Activated CD4-positive, alpha-beta T cell treated with anti-CD3 and anti-CD28 coated beads for 1 hour (primary cell): ENCODE measurements at places on chromosomes 11 and 22.

GRCh38 chr22:26898946-26899605 is 241.7 kb downstream of the MIAT start:
- DNase-seq: no peak

- DNase-seq: no peak
Measured at GRCh38 chr22:39524753-39525657, 4.6 kb downstream of the ATF4 start.

- no peak for DNase-seq
Measured at GRCh38 chr11:101442171-101442570, 141.6 kb downstream of the TRPC6 start.

GRCh38 chr11:12185106-12185690 is 74.8 kb downstream of the MICAL2 start:
- DNase-seq: no peak

DNA sequence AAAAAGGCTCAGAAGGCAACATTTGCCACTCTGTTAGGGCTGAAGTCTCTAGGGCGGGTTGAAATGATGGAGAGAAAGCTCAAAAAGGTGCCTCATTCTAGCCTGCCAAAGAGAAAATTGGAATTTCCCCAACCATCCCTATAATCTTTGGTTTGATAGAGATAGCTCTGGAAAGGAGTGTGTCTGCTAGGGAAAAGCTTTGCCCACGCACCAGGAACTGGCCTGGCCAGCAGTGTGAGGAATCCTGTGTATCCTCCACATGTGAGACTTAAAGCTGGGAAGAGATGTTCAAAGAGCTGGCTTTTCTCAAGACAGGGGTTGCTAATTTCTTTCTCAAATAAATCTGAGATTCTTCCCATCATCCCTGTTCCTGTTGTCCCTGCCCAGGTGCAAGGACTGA is 193.7 kb downstream of the OPCML start:
- DNase-seq: no peak

GRCh38 chr11:121547574-121547973 is 94.8 kb upstream of the SORL1-AS1 start:
- DNase-seq: no peak
